ENCODE measurements at places on chromosomes 2 and 18.

GRCh38 chr2:223541546-223541945 lies 60.6 kb downstream of the SCG2 start:
- no peak for DNase-seq

GRCh38 chr18:53991202-53991601 lies 233.3 kb downstream of the MBD2 start:
- no peak for DNase-seq

DNA sequence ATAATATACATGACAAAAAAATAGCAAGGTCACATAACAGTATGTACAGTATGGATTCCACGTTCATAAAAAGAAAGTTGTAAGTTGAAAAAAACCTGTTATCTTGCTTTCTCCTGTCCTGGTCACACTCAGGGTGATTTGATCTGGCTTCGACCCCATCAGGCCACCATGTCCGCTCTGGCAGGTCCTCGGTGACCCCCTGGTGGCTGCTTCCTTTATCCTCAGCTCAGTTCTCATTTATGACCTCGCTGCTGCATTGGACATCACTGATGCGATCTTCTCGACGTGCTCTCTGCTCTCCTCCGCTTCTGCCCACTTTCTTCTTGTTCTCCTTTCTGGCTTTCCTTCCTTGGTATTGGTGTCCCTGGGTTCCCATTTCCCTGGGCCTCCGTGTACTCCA lies 29.7 kb downstream of the DGKD start:
- DNase-seq, result no peak

DNA sequence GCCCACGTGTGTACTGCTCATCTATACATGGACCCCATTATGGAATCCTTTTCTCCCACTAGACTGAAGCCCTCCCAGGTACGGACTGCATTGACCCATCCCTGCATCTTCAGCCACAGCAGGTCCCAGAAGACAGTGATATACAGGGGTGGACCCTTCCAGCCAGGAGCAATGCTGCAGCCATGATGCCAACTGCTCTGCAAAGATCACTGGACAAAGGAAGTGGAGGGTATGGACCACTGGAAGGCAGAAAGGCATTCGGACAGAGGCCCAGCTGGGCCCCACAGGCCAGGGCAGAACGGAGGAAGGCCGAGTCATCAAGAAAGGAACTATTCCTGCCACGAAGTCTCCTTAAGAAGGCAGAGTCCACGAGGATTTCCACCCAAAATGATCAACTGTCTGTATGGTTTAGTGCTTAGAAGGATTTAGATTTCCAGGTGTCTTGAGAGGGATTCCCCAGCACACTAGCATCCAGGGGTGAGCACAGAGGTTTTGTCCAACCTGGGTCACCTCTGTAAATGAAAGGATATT lies 93.4 kb downstream of the TWIST2 start:
- DNase-seq, result no peak

- DNase-seq, result no peak
These were observed 11.6 kb downstream of the IRS1 start for GRCh38 chr2:226788064-226788463.

DNA sequence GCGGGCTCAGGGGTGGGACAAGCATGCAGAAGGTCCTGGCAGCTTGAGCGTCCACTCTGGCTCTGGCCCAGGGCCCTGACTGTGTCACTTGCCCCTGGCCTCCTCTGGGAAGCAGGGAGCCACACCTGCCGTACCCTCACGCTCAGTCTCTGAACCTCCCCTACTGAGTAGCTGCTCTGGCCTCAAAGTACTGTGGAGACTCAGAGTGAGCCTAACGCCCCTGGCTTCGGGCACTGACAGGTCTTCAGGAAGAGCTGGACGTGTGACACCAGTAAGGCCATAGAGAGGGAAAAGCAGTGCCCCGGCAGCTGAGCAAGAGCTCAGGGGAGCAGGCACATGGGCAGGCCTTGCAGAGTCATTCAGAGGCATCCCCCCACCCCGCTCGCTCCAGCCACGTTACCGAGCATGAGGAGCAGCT lies 73.3 kb downstream of the SFXN5 start:
- DNase-seq, result no peak

Measured in stimulated activated CD4-positive, alpha-beta T cell treated with anti-CD3 and anti-CD28 coated beads, Interleukin-4, amount 100 ng/mL, for 48 hours (primary cell).